ENCODE measurements at places on chromosomes 6 and 20. TPM values are rescaled to one million over a fixed set of nuclear protein-coding genes. Genes with fewer than 3 reads are reported as not detected.

OR2J3 gene
- total RNA-seq = not detected

SPDEF gene
- 2.2 TPM for total RNA-seq

FBXO5 gene
- 19.5 TPM for total RNA-seq

SIRPB1 gene
- total RNA-seq = 0.84 TPM

MAK gene
- total RNA-seq = 0.09 TPM

BICRAL gene
- 3.6 TPM for total RNA-seq

HAO1 gene
- not detected for total RNA-seq
